Activated T-helper 9 cell treated with anti-CD3 and anti-CD28 coated beads, Interleukin-2, amount 50 U/mL, for 16 hours (primary cell): ENCODE measurements at places on chromosomes 6 and 20.

DNA sequence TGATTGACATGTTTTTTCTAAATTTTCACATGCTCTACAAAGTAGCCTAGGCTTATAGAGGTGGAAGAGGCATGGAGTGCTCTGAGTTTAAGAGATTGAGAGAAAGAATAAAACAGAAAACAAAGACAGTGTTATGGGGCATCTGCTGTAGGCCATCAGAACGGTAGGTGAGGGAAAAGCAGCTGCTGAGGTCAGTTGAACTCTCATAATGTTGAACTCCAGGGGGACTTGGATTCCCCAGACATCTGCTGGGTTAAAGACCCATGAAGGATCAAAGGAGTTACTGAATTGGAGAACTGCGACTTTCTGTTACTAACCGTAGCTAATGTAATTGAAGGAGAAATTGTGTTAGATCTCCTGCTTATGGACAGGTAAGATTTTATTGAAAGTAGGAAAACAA, 333.9 kb downstream of the TFAP2B start:
- no peak for DNase-seq

GRCh38 chr6:150203871-150204545, 61.2 kb downstream of the PPP1R14C start:
- no peak for DNase-seq

- DNase-seq, result no peak
These were observed 41.4 kb downstream of the MDFI start for GRCh38 chr6:41679696-41680095.

DNA sequence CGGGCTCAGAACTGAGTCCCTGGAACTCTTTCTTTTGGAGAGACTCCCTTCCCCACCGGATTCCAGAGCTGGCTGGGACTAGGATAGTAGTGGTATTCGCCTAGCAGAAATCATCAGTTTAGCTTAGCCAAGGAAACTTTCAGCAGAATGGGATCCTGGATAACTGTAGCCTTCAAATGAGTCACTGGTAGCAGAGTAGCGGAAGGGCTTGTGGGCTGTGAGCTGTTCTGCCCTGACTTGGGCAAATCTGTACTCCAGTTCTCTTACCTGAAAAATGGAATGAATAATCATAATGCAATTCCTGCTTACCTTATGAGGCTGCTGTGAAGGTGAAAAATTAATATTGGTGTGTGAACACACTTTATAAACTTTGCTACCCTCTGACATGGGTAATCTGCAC, 244.3 kb upstream of the CHD6 start:
- DNase-seq, result no peak

- no peak for DNase-seq
These were observed at the start of gene CD93 for GRCh38 chr20:23086056-23086566. Gene CD93 (minus strand): TSS chr20:23086324. CDS start chr20:23086192, 132 bp downstream.

- no peak for DNase-seq
These were observed 80.8 kb downstream of the RCAN2 start for GRCh38 chr6:46410334-46410953.

DNA sequence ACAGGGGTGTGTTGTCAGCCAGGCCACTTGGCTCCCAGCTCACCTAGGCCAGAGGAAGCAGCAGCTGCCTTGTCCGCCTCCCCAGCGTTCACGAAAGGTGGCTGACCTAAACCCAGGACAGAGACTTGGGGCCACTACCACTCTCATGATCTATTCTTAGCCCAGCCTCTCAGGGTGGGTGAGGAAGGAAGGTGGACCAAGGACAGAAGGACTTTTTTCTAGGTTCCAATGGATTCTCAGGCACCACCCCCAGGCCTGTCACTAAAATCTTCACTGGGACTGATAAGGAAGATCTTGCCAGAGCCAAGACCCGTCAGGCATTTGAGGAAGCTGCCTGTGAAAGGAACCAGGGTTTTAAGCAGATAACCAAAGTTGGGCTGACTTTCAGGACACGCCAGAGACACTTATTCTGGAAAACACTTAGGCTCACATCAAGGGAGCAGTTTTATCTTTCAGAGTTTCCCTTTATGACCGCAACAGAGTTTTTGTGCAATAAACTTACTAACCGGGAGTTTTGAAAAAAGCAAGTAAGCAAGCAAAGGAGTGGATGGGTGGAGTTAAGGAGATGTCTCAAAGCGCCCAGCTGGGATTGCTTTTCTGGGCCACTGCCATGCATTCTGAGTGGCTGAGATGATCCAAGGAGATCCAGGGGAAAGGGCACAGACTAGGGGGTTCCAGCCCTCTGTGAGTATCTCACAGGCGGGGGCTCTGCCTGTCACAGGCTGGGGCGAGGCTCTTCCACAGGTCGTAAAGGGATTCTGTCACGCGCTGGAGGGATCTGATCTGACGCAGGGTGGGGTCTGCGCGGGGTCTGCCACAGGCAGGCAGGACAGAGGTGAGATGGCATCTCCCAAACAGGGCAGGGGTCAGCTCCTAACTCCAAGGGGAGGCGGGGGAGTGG, 989 bp downstream of the FITM2 start:
- no peak for DNase-seq

GRCh38 chr6:169999367-169999766, 247.9 kb downstream of the ERMARD start:
- no peak for DNase-seq

DNA sequence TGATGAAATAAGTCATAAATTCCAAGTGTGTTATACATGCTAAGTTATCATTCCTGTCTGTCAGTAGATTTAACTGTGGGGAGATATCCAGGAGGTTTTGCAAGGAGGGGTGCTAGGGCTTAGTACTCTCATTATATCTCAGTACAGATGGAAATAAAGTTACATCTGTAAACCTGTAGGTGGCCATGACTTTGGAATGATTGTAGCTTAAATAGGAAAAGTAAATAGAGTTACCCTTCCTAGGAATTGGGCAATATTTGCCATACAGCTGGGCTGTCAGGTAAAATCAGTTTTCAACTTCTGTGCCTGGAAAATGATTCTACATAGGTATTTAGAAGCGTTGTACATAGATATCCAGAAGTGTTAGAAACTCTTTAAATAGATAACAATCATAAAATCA, 19.8 kb upstream of the TGM3 start:
- DNase-seq, result no peak

DNA sequence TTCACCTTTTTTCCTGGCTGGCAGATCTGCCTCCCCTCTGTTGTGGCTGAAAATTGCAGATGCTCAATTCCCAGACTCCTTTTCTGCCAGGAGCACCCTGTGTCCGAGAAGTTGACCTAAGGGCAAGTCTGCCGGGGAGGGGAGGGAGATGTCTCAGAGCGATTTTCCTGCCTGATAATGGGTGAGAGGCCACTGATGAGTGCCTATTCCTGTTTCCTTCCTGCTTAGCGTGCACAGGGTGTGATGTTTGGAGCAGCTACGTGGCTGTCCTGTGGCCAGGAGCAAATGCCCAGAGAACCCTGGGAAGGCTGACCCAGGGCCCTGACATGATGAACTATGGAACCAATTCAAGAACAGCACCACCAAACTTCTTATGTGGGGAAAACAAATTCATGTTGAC, 22.5 kb downstream of the SOX4 start:
- DNase-seq, result no peak

DNA sequence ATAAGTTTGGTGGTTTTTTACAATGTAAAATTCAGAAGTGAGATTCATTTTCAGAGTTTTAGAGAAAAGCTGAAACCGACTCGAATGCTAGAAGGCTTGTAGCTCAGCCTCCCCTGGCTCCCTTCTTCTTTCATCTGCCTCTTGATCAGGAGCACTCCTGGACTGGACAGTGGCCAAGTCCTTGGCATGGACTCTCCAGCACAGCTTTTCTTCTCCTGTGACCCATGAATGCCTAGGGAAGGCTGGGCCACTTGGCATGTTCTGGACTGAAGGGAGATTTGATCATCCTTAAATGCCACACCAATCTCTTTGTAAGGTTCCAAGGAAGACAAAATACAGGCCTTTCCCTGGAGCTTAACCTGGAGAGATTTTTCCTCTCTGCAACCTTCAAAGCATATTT, 384.0 kb upstream of the SASH1 start:
- no peak for DNase-seq

DNA sequence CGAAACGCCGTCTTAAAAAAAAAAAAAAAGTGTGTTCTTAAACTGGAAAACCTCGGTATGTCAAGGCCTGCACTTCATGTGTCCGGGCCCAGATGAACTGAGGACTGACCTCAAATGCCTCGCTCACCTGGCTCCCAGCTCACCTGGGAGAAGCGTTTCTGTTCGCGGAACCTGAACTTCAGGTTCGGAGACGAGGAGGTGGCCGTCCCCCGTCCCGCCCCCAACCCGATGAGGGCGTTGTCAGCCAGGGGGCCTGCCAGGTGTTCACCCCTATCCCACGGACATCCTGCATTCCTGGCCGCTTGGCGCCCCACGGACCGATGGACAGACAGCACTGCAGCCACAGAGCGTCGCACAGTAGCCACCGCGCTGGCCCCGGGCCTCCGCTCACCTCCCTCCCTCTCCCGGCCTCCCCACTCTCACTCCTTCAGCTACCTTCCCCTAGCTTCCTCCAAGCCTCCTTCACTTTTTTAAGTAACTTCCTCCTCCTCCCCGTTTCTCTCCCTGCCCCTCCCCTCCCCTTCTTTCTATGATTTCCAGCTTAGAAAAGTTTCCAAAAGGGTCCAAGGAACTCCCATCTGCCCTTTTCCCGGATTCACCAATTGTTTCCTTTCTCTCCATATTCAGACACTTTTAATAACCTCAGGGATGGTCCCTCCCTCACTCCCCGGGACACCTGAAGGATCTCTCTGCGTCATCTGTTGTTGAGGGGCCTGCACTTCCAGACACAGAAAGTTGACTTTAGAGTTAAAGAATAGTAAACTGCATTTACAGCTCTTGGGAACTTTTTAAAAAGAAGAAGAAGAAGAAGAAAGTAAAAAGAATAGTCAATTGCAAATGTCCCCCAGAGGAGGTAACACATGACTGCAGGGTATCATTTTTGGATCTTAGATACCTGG, 22.7 kb upstream of the MCM3 start:
- DNase-seq, result no peak

- no peak for DNase-seq
These were observed 125.1 kb upstream of the SOX4 start for GRCh38 chr6:21468461-21468860.

- no peak for DNase-seq
These were observed 32.7 kb upstream of the CRISP1 start for GRCh38 chr6:49898904-49899566.

GRCh38 chr6:147507162-147508041, 1.1 kb upstream of the SAMD5 start:
- no peak for DNase-seq

DNA sequence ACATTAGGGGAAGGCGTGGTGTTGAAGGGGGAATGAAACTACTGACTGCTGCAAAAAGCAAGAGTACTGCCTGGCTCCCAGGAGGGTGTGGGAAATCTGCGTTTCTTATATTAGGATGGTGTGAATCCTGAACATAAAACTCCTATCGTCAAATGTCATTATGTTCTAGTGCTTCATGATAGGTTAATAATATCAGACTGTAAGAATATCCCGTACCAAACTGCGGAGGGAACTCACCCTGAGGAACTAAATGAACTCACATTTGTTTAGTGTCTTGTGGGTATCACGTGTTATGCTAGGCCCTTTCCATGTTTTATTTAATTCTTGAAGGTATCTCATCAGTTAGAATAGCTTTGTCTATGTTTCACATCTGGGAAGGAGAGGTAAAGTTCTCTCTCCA, 610.7 kb downstream of the QKI start:
- DNase-seq, result no peak

DNA sequence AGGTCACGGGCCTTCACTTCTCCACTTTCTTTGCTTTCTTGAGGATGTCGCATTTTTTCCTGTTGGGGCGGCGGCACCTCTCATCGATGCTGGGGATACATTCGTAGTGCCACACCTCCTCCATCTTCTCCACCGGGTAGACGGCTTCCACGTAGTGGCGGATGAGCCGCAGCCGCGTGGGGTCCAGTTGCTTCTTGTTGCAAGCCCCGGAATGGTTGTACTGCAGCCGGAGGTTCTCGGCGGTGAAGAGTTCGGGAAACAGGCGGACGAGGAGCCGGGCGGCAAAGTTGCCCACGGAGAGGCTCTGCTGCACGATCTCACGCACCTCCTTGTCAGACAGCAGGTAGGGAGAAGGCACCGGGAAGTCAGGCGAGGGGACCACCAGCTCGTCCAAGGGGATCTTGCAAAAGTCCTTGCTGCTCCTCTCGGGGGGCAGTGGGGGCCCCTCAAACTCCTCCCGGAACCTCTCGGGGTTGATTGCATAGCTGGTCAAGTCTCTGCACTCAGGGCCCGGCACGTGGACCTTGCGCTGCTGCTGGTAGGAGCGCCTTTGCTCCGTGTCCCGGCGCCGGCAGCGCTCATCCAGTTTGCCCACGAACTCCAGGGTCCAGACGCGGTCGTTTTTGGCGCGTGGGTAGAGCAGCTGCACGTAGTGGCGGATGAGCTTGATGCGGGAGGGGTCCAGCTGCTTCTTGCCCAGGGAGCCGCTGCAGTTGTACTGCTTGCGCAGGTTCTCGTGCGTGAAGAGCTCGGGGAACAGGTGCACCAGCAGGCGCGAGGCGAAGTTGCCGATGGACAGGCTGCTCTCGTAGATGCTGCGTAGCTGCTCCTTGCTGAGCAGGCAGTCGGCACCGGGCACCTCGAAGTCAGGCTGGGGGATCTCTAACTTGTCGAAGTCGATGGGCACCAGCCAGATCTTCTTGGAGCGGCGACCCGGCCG, 41.0 kb downstream of the MTRES1 start:
- no peak for DNase-seq

GRCh38 chr6:90025523-90026061, 131.3 kb downstream of the GJA10 start:
- peak; percentile 23 for DNase-seq

DNA sequence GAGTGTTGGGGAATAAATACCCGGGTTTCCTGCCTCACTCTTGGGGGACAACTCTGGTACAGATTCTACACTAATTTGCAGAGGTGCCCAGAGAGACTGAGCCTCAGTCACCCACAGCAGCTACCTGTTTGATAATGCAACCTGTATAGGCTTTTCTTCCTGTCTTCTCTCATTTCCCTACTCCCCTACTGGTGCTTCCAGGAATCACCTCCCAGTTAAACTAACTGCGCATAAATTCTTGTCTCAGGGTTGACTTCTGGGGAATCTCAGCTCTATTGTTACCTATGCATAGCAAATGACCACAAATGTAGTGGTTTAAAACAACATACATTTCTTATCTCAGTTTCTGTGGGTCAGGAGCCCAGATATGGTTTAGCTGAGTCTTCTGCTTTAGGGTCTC, 11.3 kb downstream of the OCSTAMP start:
- DNase-seq, result no peak

- no peak for DNase-seq
These were observed 251.7 kb downstream of the NKAIN2 start for GRCh38 chr6:124055395-124055794.

- DNase-seq, result no peak
These were observed 158.7 kb downstream of the RNGTT start for GRCh38 chr6:88804701-88805100.

GRCh38 chr20:63134201-63134612, 81.7 kb downstream of the YTHDF1 start:
- DNase-seq, result no peak

DNA sequence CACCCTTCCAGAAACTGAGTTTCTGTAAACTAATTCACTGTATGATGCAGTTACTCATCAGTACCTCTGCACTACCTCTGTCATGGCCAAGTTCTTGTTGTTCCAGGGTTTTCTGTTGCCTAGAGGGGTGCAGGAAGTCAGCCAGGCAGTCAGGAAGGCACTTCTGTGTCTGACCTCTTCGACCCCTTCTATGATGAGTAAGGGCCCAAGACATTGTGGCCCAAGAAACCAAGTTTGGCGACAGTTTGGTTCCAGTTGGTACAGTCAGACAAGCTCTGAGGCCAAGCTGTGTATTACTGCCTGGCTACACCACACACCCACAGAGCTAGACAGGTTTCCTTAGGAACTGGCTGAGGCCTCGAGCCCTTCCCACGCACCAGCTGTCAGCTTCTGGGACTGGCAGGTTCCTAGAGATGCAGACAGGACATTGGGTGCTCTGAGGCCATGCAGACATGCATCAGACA, 41.2 kb downstream of the TRAF3IP2 start:
- DNase-seq, result no peak

GRCh38 chr6:70099732-70100131, 203.2 kb downstream of the COL9A1 start:
- no peak for DNase-seq
